ENCODE measurements at places on chromosomes 2 and 18. TPM values are rescaled to one million over a fixed set of nuclear protein-coding genes. Genes with fewer than 3 reads are reported as not detected.

Gene CYP20A1
- 21.9 TPM for total RNA-seq

Gene SLC14A1
- total RNA-seq: 5.3 TPM

Gene ERICH2
- total RNA-seq: not detected

Gene CXXC1
- 120 TPM for total RNA-seq

Gene MRPL30
- total RNA-seq: 8.6 TPM

Gene CELF4
- total RNA-seq: not detected

Gene PTH2R
- not detected for total RNA-seq

Gene SH3RF3
- 5.2 TPM for total RNA-seq

DNA sequence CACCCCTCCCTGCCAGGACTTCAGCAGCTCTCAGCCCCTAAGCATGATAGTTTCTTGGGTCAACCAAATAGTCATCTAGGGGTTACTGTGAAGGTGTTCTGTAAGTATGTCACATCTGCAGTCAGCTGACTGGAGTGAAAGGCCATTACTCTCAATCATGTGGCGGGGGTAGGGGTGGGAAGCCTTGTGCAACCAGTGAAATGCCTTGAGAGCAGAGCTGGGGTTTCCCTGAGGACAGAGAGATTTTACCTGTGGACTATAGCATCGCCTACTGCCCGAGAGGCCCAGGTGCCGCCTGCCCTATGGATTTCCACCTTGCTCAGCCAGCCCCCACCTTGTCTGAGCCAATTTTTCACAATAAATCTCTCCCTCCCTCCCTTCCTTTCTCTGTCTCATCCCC, 20.9 kb upstream of the KLF11 start:
- H3K4me1 ChIP-seq: no peaks in the 10 kb centered on the region
- no peak overlapping the region for H3K27ac ChIP-seq
- no peaks in the 10 kb centered on the region for H3K36me3 ChIP-seq
- no peak overlapping the region for H3K4me3 ChIP-seq
- no peaks in the 10 kb centered on the region for H3K27me3 ChIP-seq
- no peak for DNase-seq

DNA sequence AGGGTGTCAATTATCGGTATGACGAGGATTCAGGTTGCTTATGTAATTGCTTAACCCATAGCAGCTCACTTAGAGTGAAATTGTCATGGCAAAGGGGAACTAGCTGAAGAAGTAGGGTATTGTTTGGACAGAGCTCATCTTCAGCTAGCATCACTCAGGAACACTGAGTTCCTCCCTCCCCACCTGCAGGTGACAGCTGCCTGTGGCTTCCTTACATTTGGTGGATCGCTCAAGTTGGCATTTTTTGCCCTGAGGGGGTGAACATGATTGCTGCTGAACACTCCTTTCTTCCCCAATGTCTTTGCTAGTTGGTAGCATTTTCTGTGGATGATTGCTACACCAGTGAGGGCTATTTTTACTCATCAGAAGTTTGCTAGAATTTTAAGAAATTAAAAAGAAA, 86.7 kb upstream of the THUMPD2 start:
- H3K4me1 ChIP-seq: no peaks in the 10 kb centered on the region
- H3K4me3 ChIP-seq: no peak overlapping the region
- H3K27ac ChIP-seq: no peak overlapping the region
- H3K36me3 ChIP-seq: no peaks in the 10 kb centered on the region
- no peak for DNase-seq

GRCh38 chr2:153917570-153917969, 45.8 kb downstream of the GALNT13 start:
- no peaks in the 10 kb centered on the region for H3K4me1 ChIP-seq
- no peaks in the 10 kb centered on the region for H3K27me3 ChIP-seq
- no peak for DNase-seq
- H3K4me3 ChIP-seq: no peak overlapping the region
- H3K27ac ChIP-seq: no peak overlapping the region

- DNase-seq: no peak
- H3K36me3 ChIP-seq: peaks cover 49% of the 10 kb centered on the region
- H3K27me3 ChIP-seq: no peaks in the 10 kb centered on the region
- H3K27ac ChIP-seq: no peak overlapping the region
Observed at GRCh38 chr18:62539284-62540165, 16.7 kb downstream of the ZCCHC2 start.

DNA sequence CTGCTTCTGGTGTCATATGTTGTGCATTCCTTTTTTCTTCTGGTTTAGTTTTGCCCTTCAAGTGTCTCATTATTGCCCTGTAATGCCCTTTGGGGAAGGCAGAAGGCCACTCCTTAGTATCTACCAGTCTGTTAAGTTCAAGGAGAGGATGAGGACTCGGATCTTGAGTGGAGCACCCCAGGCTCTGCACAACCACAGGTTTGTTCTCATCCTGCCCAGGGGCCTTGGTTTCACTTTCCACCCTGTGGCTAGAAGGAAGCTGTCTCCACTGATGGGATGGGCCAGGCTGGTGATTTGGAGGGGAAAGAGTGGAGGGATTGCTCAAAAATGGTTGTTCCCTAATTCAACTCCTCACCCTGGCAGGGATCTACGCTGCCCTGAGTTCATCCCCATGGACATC, 30.2 kb upstream of the RAB11FIP5 start:
- H3K36me3 ChIP-seq: no peaks in the 10 kb centered on the region
- H3K27ac ChIP-seq: no peak overlapping the region
- H3K4me3 ChIP-seq: no peak overlapping the region
- H3K4me1 ChIP-seq: no peaks in the 10 kb centered on the region
- no peaks in the 10 kb centered on the region for H3K27me3 ChIP-seq

DNA sequence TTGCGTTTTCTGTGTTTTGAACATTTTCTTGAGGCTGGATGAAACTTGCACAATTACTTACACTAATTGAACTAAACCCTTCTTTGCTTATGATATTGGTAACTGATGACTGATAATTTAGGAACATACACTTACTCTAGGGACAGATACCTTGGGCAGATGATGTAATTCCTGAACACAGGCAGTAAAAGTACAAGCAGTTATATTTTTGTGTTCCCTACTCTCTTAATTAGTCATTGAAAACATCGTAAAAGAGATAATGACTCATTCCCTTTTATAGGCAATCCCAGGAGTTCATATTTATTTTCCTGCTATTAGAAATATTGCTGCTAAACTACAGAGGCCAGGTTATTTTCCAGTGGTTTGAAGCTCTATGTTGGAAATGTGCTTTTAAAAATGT, 46.4 kb downstream of the CCDC85A start:
- no peaks in the 10 kb centered on the region for H3K4me1 ChIP-seq
- H3K27ac ChIP-seq: no peak overlapping the region
- H3K4me3 ChIP-seq: no peak overlapping the region
- DNase-seq: no peak
- no peaks in the 10 kb centered on the region for H3K36me3 ChIP-seq

- no peak for DNase-seq
- no peaks in the 10 kb centered on the region for H3K4me1 ChIP-seq
- no peaks in the 10 kb centered on the region for H3K36me3 ChIP-seq
- H3K4me3 ChIP-seq: no peak overlapping the region
Observed at GRCh38 chr2:151043484-151043883, 218.2 kb downstream of the RBM43 start.

DNA sequence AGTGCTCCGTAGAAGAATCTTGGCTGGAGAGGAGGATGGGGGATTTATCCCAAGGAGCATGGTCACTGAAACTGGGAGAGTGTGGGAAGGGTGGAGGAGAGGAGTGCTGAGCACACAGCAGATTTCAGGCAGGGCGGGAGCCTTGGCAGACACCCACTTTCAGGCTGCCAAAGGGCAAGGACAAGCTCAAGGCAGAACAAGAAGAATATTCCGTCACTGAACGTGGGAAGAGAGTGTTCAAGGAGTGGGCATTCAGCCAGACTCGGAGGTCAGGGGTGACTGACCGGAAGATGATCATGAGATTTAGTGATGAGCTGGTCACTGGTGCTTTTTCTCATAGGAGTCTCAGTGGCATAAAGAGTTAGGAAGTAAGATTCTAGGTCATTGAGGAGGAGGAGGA, 136.2 kb upstream of the RASGRP3 start:
- no peaks in the 10 kb centered on the region for H3K4me1 ChIP-seq
- DNase-seq: no peak
- H3K4me3 ChIP-seq: no peak overlapping the region
- H3K36me3 ChIP-seq: no peaks in the 10 kb centered on the region
- H3K27me3 ChIP-seq: no peaks in the 10 kb centered on the region

DNA sequence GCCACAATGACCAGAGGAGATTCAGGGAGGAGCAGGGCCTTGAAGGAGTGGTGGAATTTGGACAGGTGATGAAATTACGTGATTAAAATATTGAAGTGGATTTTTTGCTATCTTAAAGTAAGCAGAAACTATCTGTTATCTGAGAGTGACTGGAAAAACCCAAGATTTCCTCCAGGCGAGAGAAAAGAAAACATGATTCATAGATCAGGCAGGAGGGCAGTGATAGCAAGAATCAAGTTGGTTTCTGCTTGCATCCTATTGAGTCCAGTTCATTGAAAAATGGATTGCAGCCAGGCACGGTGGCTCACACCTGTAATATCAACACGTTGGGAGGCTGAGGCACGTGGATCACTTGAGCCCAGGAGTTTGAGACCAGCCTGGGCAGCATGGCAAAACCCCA, 127.8 kb downstream of the NXPH2 start:
- no peaks in the 10 kb centered on the region for H3K4me1 ChIP-seq
- no peak overlapping the region for H3K4me3 ChIP-seq
- no peak for DNase-seq
- H3K27ac ChIP-seq: no peak overlapping the region

DNA sequence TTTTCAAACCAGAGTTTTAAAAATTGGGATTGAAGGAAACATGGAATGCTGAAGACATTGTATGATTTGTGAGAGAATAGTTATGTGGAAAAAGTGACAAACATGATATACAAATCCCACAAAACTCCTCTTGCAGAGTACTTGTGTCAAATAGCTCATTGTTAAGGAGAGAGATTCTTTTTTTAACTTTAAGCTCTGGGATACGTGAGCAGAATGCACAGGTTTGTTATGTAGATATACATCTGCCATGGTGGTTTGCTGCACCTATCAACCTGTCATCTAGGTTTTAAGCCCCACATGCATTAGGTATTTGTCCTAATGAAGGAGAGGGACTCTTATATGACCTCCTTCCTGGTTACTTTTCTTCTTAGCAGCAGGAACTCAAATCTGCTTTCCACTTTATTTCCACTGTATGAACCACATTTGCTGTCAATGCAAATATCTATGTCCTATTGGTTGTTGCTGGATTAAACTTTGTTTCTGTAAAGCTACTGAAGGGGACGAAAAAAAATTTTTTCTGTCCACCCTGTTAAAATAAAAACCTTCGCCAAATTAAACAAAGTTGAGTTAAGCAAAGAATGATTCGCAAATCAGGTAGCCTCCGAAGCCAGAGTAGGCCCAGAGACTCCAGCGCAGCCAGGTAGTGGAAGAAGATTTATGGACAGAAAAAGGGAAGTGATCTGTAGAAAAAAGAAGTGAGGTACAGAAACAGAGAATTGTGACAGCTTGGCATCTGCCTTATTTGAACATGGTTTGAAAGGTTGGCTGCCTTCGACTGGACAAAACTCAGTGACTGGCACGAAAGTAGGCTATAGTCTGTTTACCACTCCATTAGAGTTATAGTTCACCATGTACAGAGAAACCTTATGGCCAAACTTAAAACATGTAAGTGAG, 430.1 kb upstream of the CHST9 start:
- no peak for DNase-seq
- no peaks in the 10 kb centered on the region for H3K36me3 ChIP-seq

GRCh38 chr2:58918141-58918540, 677.0 kb upstream of the FANCL start:
- DNase-seq: no peak

DNA sequence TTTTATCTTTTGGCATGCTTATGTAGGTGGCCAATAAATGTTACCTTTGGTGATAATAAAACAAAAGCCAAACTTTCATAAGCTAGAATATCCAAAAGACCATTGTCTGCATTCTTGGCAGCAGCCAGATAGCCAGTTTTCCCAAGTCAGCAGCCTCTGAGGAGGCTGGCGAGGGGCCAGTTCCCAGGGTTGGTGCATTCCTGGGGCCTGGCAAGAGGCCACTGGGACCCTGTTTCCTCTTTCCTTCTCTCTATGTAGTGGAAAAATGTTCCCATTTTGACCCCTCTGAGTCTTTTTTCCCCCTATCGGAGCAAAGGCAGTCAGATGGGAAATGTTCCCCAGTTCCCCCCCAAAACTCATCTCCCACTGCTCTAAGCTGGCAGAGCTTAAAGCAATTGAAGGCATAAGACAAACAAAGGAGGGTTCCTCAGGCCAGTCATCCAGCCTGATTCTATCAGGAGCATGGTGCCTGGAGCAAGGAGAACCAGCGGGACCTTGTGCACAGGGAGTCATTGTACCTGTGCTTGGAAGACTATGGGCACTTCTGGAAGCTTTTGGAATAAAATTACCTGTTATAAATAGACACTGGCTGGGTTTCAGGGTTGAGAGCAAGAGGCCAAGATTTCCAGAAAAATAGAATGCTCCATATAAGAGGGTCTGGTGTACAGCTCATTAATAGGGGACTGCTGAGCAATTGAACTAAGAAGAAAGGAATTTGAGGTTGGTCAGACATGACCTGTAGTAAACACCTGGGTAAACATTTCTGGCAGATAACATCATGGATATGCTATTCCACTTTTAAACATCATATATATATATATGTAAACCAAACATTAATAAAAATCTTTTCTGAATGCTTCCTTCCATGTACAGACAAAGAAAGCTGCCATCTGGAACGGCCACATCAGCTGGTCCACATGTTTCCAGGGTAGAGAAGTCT, 63.4 kb downstream of the NCKAP5 start:
- H3K4me3 ChIP-seq: no peak overlapping the region
- no peaks in the 10 kb centered on the region for H3K4me1 ChIP-seq
- no peak overlapping the region for H3K27ac ChIP-seq

DNA sequence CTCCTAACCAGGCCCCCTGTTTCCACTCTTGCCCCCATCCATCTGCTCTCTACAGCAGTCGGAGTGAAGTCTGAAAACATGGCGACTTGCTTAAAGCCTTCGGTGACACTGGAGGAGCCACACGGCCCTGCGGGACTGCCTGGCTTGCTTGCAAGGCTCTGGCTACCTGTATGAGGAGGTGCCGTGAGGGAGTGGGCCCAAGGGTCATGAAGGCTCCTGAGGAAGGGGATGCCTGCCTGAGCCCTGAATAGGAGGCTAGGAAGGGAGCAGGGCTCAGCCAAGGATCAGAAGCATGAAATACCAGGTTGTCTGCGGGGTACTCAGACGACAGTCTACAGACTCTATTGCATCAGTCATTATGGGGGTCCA, 75.4 kb downstream of the EMX1 start:
- H3K36me3 ChIP-seq: no peaks in the 10 kb centered on the region
- no peak overlapping the region for H3K27ac ChIP-seq
- no peak for DNase-seq
- no peak overlapping the region for H3K4me3 ChIP-seq

- H3K27ac ChIP-seq: no peak overlapping the region
- no peak for DNase-seq
- no peak overlapping the region for H3K4me3 ChIP-seq
- H3K4me1 ChIP-seq: no peaks in the 10 kb centered on the region
- H3K27me3 ChIP-seq: no peaks in the 10 kb centered on the region
Observed at GRCh38 chr2:232802091-232802490, 25.7 kb upstream of the KCNJ13 start.

GRCh38 chr2:159455330-159455918, 160.9 kb downstream of the BAZ2B start:
- H3K4me3 ChIP-seq: no peak overlapping the region
- no peaks in the 10 kb centered on the region for H3K27me3 ChIP-seq
